ENCODE measurements at places on chromosomes 5 and 9.
A peak's percentile ranks its signal among the peaks of the same experiment; 100 is the strongest.

DNA sequence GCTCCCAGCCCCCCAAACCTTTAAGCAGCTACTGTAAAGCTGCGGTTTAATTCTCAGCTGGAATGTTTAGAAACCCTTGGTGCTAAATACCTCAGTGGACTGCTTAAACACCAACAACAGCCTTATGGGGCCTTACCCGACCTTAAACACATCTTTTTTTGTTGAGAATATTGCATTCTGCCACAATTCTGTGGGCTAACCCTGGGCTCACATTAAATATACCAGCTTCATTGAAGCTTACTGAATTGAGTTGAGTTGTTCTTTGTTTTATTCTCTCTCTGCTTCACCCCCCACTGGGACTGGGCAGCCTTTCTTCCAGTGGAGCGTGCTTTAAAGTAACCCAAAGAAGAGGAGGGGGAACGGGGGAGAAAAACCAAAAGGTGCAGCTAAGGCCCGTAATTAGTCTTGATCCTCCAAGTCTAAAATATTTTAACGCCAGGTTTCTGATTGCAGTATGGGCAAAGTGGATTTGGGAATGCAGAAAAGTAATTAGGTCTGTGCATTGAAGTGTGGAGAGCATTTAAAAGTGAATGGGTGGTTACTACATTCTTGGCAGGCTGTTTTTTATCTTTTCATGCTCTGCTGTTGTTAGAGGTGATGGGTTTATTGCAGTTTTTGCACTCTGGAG lies 281.2 kb downstream of the NR2F1-AS1 start:
- DNase-seq, result no peak

GRCh38 chr9:78468231-78468630 lies 171.3 kb downstream of the PSAT1 start:
- no peak for DNase-seq

DNA sequence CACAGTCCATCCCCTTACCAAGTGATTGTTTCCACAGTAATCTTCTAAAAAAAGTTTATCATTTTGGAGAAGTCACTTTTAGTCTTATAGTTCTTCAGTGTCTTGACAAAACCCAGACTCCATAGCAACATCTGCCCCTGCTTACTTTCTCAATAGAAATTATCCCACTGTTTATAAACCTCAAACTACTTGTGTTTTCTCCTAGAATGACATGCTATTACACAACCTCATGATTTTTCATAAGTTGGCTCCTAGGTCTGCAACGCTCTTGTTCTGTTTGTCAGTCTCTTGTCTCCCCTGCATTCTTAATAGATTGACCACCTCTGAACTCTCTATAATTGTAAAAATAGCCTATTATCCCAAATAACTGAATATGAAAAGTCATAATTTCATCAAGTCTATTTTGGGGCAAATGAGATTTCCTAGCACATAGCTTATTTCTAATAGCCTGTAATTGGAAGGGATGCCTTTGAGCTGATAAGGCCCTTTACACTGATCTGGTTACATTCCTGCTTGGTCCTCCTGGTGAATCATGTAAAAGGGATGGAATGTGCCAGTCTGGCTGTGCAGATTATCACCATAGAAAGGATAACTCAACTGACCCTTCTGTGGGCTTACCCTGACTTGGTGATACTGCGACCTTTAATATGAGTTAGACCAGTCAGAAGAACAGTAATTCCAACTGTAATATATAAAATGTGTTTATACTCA lies 69.6 kb downstream of the CHSY3 start:
- DNase-seq, result peak; percentile 47

DNA sequence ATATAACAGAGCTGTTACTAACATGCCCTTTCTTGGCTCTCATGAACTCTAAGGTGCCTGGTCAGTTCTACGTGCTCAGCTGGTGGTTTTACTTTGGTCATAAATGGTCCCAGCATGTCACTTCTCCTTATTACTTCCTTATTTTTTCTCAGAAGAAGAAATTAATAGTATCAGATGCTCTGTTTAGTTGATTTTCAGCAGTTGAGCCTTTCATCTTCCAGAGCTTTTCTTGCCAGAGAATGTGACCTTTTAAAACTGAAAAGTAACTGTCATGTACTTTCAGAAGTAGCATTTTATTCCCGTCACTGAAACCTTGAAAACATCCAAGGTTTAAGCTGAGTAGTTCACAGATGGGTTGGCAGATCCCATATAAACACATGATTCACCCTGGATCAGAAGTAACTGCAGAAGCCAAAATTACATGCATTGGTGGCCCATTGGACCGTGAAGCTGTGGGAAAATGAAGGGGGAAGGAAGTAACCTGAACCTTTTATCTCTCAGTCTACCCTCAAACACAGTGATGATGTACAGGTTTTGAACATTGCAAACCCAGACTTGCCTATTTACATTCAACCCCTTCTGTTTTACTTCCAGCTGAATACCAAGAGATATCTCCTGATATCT lies 50.5 kb downstream of the HACD4 start:
- DNase-seq, result peak; percentile 54

- no peak for DNase-seq
Measured at GRCh38 chr5:178527458-178528307, 62.5 kb downstream of the COL23A1 start.

- DNase-seq, result no peak
Measured at GRCh38 chr9:129100383-129101169, 10.0 kb downstream of the CRAT start.

DNA sequence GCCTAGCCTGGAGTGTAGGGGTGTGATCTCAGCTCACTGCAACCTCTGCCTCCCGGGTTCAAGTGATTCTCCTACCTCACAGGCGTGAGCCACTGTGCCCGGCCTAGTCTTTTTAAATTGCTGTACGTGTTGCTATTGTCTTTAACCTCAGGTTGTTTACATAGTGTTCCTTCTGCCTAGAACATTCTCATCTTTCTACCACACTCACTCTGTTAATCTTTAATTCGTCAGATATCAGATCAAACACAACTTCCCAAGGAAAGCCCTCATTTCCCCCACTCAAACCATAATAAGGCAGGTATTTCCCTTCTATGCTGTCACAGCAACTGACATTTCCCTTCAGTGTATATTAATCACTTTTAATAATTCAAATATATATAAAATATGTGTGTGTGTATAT lies 1310.0 kb upstream of the C9orf72 start:
- DNase-seq, result no peak

GRCh38 chr5:176653401-176654385 lies 6.4 kb downstream of the TSPAN17 start:
- no peak for DNase-seq

DNA sequence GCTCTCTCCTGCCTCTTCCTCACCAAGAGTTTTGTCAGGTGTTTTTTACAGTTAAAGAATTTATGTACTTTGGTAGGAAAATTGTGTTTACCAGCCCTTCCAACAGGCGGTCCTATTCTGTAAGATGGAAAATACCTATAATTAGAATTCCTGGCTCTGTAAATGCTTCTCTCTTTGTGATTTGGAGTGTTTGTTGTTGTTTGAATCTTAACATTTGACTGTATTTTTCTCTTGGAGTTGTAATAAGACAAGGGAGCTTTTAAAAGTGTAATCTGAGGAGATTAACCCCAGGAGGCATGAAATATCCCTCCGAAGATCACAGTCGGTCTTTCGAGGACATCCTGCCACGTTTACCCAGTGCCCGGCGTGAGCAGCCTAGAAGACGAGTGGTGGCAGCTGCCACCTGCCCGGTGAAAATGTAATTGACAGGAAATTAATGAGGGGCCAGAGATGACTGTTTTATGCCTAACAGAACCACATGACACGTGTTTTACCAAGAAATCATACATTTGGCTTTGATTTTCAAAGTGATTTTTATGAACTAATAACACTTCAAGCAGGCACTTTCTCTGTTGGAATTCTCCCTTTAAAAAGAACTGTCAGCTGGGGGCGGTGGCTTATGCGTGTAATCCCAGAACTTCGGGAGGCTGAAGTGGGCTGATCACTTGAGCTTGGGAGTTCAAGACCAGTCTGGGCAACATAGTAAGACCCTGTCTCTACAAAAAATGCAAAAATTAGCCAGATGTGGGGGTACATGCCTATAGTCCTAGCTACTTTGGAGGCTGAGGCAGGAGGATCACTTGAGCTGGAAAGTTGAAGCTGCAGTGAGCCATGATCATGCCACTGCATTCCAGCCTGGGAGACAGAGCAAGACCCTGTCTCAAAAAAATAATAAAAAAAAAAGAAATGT lies 20.0 kb downstream of the ANKRD33B start:
- DNase-seq, result no peak

DNA sequence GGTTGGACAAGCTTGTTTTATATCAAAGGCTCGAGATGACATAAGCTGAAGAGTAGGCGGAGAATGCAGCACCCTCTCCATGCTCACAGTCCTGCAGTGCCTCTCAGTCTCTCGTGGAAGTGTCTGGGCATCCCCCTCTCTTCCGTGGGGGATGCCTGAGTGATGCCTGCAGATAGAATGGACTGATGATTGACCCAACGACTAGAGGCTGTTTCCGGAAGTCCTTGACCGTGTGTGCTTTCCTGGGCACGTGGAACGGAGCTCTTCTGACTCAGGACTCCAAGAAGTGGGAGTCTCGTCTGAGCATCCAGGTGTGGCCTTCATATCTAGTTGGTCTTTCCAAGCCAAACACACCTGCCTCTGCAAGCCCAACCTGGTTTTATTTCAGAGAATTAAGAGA lies 241.8 kb upstream of the IRX2 start:
- DNase-seq, result no peak

GRCh38 chr9:127755061-127756060 lies 20.3 kb upstream of the TOR2A start:
- DNase-seq, result no peak

DNA sequence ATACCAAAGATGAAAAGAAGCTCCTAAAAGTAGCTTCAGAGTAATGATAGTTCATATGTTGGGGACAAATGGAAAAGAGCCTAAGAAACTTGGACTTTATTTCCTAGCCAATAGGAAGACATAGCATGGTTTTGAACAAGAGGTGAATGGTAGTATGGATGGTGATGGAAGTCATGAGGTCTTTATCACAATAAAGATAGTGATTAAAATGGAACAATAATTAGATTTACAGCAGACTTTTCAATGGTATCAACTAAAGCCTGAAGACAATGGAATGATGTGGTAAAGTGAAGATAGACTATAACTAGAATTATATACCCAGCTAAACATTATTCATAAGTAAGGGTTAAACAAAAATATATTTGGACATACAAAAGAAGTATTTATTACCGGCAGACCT lies 131.2 kb downstream of the RAB3C start:
- no peak for DNase-seq

DNA sequence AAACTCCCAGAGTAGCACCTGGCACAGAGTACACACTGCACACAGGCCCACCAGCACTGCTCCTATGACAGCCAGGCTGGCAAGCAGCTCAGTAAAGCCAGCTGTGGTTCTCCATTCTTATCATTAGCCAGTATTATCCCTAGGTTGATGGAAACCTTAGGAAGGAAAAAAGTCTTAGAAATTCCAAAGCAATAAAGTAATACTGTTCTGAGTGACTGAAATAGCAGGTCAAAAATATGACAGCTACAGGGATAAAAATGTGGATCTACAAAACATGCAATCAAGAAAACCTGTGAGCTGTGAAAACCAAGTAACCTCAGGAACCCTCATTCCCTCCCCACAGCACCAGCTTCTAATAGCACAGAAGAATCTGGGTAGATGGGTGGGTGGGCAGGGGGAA lies 403.5 kb downstream of the SPOCK1 start:
- no peak for DNase-seq

- no peak for DNase-seq
Measured at GRCh38 chr5:151483647-151484046, 36.2 kb downstream of the SLC36A1 start.

- DNase-seq, result no peak
Measured at GRCh38 chr9:133113949-133114885, 6.8 kb downstream of the RALGDS start.

DNA sequence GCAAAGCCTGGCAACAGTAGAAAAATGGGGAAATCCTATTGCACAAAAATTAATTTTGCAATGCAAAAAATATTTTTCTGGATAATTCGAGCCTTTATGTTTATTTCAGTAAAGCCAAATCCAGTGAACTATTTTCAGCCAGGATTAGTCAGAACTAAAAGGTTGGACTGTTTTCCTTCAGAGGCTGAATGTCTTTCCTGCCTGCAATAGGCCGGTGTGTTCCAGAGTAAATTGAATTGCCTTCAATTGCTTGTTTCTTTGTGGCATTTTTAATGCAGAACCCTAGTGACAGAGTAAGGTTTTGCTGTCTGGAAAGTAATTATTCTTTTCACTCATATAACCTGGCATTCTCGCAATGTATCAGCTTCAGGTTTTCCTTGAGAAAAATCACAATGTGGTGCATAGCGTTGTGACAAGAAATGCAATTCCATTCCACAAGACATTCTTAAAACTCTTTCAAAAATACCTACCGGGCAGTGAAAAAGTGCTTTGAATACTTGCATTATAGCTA lies 183.7 kb downstream of the GLIS3 start:
- DNase-seq, result no peak

DNA sequence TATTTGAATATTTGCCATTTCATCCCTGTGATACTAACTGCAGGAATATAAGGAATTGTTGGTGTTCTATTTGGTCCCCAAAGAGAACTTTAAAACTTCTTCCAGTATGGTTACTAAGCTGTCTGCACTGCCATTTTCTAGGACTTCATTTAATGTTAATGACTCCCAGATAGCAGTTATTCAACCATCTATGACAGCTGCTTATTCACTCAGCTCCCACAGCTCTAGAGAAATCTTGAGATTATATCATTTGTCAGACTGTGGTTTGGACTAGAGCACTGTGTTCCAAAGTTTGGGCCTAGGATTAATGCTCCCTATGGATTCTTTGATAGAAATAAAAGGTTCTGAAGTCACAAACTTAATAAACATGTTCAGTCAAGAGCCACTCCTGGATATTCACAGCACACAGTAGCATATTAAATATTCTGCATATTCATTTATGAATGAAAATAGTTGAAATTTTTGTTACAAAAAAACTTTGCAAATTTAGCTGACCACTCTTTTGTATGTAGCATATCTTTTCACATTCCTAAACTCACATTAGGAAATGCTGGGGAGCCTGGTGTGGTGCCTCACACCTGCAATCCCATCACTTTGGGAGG lies 173.7 kb downstream of the NFIB start:
- no peak for DNase-seq

DNA sequence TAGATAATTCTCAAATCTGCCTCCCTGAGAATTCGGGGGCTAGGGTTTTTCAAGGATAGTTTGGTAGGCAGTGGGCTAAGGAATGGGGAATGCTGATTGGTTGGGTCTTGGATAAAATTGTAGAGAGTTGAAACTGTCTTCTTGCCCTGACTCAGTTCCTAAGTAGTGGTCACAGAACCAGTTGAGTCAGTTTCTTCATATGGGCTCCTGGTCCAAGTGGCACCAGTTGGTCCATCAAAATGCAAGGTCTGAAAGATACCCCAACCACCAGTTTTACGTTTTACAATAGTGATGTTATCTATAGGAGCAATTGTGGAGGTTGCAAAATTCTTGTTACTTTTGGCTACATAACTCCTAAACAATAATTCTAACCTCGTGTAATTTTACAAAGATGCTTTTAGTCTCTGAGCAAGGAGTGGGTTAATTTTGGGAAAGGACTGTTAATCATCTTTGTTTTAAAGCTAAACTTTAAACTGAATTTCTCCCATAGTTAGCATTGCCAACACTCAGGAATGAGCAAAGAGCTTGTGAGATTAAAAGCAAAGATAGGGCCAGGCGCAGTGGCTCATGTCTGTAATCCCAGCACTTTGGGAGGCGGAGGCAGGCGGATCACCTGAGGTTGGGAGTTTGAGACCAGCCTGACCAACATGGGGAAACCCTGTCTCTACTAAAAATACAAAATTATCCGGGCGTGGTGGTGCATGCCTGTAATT lies 7.7 kb downstream of the CDK7 start:
- no peak for DNase-seq
